RWPE1 (cell line): ENCODE measurements at places on chromosomes 2 and 18.
A peak's percentile ranks its signal among the peaks of the same experiment; 100 is the strongest.

- peak; percentile 62 for DNase-seq
These were observed 45.3 kb upstream of the SPAG16 start for GRCh38 chr2:213238753-213239495.

- peak; percentile 77 for DNase-seq
These were observed 26.9 kb upstream of the DTNB start for GRCh38 chr2:25700221-25700660.

DNA sequence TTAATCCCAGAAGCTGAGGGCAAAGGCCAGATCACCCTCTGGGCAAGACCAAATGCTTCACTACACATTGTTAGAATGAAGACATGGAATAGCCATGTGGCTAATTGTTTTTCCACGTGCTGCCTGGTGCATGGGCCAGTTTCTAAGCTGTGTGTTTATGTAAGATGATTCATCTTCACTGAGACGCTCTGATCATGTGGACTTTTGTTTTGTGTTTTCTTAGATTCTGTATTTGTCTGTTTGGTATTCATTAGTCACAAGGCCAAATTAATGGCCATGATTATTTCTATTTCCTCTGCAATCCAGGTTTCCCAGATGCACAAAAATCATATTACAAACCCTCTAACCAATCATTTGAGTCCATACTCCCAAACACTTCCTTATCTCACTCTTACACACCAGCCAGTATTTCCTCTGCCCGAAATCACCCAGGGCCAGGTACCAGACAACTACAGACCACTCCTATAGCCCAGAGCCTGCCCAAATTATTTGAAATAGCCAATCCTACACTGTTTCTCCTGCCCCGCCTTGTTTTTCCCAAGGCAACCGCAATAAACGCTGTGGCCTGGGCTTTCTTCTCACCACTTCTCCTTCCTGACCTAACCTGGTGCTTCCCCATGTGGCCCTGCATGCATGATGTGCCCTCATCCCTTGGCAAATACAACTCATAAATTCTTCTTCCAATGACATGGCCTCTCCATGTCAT lies 94.2 kb upstream of the SP3 start:
- DNase-seq, result no peak

DNA sequence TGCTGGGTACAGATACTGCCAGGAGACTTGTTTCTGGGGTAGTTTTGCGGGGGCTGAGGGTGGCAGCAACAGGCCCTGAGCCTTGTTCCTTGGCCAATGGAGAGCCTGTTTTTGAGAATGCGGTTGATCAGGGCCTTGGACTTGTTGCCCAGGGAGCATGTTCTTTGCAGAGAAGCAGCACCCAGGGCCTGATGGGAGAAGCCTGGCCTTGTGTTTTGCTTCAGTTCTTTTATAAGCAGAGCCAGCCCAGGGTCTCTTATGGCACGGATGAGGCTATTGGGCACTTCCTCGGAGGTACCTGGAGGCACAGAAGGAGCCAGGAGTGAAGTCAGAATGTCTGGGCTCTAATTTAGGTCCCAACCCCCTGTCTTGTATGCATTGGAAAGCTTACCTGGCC lies 85.1 kb upstream of the MCFD2 start:
- DNase-seq, result no peak

GRCh38 chr18:41396211-41396610 lies 558.8 kb upstream of the PIK3C3 start:
- DNase-seq, result no peak

- DNase-seq, result no peak
These were observed 67.8 kb upstream of the EPAS1 start for GRCh38 chr2:46229134-46230063.

DNA sequence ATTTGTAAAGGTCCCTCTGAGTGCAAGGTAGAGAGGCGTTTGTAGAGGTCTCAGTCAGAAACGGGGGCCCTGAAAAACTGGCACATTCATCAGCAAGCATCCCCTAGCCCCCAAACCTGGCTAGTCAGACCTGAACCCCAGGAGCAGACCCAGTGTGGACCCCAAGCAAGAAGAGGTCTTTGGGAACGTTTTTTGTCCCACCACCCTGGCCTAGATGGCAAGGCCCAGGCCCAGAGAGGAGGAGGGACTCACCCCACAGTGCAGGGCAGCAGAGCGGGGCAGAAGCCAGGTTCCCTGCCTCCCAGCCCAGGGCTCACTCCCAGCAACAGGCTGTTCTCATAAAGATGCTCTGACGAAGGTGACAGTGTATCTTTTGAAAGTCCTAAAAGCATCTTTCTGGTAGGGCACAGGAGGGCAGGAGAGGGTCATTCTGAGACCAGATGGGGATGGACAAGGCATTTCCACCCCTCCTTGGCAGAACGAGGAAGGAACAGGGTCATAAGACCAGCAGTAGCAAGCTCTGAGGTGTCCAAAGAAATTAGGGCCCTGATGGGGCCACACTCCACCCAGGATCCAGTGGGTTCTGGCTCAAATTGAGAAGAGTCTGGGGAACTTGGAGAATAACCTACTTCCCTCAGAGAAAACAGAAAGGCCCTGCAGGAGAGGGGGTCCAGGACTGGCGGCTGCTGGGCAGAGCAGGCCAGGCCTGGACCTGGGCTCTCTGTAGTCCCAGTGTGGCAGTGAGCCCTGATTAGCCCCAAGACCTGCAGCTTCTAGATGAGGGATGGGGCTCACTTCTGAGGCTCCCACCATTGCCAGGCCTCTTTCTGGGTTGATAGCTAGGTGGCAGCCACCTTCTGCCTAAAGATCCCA lies 18.2 kb downstream of the ADRA2B start:
- DNase-seq, result no peak

DNA sequence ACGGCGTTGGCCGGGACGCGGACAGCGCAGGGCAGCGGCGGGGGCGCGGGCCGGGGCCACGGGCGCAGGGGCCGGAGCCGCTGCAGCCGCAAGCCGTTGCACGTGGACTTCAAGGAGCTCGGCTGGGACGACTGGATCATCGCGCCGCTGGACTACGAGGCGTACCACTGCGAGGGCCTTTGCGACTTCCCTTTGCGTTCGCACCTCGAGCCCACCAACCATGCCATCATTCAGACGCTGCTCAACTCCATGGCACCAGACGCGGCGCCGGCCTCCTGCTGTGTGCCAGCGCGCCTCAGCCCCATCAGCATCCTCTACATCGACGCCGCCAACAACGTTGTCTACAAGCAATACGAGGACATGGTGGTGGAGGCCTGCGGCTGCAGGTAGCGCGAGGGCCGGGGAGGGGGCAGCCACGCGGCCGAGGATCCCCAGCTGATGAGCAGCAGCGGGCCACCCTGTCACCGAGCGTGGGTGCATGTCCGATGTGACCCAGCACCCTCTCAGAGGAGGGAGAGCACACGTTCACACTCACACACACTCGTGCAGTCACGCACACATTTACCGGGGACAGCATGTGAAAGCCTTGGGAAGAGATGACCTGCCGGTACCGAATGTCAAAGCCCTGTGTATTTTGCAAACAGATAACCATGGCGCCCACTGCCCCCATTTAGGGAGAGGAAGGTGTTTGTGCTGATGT lies 4.2 kb downstream of the GDF7 start:
- no peak for DNase-seq

GRCh38 chr2:153622285-153622684 lies 143.7 kb upstream of the RPRM start:
- DNase-seq, result no peak

- DNase-seq, result no peak
These were observed 30.0 kb downstream of the SCTR start for GRCh38 chr2:119494163-119494790.

GRCh38 chr2:71512386-71512785 lies 59.0 kb downstream of the DYSF start:
- DNase-seq, result no peak

DNA sequence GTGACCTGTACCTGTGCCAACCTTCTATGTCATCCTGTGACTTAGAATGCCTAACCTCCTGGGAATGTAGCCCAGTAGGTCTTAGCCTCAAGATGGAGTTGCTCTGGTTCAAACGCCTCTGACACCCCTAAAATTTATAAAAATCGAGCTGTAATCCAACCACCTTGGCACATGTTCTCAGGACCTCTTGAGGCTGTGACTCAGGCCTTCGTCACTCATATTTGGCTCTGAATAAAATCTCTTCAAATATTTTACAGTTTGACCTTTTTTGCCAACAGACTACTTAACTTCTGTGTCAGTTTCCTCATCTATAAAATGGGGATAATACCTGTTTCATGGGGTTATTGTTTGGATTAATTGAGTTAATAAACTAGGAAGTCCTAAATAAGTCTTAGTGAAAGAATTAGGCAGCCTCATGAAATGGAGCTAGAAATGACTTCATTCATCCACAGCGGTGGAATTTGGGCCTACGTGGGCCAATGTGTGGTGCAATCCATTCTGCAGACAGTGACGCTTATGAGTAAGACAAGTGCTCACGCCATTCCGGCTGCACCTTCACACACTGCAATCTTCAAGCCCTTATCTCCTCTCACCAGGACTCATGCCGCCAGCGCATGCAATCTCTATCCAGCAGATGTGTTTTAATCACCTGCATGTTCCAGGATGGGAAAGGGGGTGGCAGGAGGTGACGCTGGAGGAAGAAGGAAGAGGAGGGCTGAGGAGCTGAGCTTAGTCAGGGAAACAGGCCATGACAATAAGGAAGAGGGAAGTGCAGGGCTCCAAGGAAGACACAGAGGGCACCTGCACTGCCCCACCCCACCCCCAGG lies 2.0 kb upstream of the UBE2F start:
- peak; percentile 58 for DNase-seq

DNA sequence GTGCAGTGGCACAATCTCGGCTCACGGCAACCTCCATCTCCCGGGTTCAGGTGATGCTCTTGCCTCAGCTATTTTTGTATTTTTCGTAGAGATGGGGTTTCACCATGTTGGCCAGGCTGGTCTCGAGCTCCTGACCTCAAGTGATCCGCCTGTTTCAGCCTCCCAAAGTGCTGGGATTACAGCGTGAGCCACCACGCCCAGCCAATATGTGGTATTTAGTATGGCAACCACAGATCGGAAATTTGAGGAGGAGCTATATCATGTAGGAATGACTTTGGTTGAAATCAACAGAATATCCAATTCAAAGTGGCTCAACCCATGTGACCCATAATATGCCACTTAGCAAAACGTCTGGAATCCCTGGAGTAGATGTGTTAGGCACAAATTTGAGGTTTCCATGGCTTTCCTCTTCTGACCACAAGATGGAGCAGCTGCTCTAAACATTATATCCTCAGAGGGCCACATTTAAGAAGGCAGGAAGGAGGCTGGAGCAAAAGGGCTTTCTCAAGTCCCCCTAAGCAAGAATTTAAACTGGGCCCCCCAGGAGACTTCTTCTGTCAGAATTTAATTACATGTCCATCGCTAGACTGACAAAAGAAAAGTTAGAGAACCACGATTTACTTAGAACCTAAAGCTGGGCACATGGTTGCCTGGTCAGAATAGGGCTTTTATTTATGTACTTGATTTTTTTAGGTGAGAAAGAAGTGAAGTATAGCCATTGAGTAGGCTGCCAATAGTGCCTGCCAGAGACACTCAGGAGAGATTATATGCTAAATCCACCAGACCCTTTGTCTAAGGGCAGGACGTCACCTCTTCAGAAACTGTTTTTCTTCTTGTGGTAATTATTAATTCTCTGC lies 49.6 kb upstream of the ITSN2 start:
- peak; percentile 67 for DNase-seq

GRCh38 chr2:45769854-45770576 lies 118.5 kb downstream of the PRKCE start:
- DNase-seq, result no peak

GRCh38 chr18:79848579-79849327 lies 51.0 kb downstream of the KCNG2 start:
- DNase-seq, result no peak

DNA sequence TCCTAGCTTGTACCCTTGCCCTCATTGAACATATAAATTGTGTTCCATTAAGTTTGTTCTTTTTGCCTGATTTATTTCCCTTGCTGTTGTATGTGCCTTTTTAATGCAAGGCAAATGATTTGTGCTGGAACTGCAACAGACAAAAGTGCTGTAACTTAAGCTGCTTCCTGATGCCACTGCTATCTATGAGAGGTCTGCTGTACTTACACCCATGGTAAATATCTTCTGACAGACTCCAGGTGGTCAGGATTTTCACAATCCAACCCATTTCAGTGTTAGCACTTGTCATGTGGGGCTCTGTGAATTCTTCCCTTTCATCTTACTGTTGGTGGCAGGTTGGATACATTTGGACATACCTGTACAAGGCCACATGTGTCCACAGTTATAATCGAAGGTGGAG lies 63.5 kb downstream of the ARHGAP15 start:
- no peak for DNase-seq

DNA sequence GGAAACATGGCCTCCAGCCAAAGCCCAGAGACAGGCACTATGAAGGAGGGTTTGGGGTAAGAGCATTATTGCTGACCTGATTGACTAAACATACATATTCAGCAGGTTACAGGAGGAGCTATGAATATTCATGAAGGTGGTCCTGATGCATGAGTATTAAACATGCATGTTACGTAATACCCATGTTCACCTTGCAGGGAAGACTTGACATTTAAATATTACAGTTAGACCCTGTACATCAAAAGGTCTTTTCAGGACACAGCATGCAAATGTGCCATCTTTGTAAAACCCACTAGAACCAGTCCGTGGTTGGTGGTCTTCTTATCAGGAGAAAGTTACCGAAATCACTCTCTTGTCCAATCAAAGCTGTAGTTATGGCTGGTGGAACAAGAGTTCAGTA lies 59.9 kb downstream of the XRCC5 start:
- DNase-seq, result no peak

GRCh38 chr2:108034843-108035242 lies 48.5 kb downstream of the SLC5A7 start:
- DNase-seq, result no peak
